Stomach (tissue), 19 donors: ENCODE measurements at places on chromosomes 13 and 19. TPM values are rescaled to one million over a fixed set of nuclear protein-coding genes. Genes with fewer than 3 reads are reported as not detected.

DNA sequence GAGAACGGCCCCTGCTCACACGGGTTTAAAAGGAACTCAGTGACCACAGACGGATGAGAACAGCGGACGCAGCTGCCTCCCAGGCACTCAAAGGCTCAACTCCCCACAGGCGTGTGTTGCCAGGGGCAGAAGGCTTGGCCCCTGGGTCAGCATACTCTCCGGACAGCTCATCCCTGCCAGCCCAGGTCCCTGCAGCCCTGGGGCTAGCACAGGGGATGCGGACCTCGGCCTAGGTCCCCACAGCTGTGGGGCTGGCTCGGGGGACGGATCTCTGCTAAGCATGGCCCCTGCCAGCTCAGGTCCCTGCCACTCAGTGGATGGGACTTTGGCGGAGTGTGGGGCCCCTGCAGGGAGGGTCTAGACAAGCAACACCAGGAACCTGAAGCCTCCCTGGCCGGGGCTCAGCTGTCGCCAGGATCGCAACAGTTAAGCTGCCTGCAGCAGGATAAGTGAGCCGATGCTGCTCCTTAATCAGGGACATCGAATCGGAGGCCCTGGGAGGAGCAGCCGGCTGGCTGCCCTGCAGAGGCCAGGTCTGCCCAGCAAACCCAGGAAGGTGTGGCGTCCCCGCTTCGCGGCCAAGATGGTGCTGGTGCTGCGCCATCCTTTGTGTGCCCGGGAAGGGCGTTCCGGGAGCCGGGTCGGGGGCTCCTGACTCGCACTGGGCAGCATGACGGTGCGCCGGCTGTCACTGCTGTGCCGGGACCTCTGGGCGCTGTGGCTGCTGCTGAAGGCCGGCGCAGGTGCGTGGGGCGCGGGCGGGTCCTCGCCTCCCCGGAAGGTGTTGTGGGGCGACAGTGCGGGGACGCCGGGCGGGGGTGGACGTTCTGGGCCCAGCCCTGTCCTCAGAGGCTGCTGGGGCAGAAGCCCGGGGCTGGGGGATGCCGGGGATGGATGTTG lies 32.5 kb downstream of the MCF2L start:
- peak; percentile 91 for DNase-seq

Gene GZMM
- 0.55 TPM for total RNA-seq

- DNase-seq = no peak
Observed at GRCh38 chr19:29491491-29491890, 34.3 kb upstream of the VSTM2B start.

GRCh38 chr19:19774354-19775033 lies 41.6 kb upstream of the ZNF14 start:
- DNase-seq = no peak

Gene PEAK3
- not detected for total RNA-seq

Gene ICAM4
- total RNA-seq = 1.9 TPM

DNA sequence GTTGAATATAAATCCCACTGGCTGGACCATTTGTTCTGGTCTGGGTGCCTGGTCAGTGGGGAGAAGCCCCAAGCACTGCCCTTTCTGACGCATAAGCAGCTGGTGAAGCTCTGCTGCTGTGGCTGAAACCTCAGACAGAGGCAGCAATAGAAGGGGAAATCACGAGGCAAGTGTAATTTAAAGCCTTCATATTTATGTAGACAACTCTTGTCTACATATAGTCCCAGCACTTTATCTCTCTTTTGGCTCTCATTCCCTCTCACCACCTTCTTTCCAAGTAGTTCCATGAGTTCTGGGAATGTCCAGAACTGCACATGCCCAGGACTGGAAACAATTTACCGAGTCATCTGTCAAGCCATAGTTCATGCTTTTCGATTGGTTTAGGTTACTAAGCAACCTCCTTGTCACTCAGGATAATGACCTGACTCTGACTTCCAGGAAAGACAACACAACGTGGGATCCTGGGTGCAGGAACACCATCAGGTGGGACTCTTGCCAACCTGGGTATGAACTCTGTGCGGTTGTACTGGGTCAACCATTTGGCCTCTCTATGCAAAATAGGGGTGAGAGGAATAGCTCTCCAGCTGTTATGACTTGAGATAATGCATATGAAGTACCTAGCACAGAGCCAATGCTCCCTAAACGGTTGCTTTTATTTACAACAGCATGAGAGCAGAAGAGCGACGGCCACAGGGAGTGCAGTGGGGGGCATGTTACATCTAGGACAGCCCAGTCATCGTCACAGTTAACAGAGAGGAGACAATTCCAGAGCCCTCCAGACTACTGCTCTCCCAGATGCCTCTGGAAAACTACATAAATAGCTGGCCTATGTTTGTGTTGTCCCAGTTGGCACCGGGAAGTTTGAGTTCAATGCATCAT lies 321.9 kb downstream of the FOXO1 start:
- DNase-seq = no peak

- no peak for DNase-seq
Observed at GRCh38 chr13:39563470-39563735, 39.6 kb downstream of the LHFPL6 start.

DNA sequence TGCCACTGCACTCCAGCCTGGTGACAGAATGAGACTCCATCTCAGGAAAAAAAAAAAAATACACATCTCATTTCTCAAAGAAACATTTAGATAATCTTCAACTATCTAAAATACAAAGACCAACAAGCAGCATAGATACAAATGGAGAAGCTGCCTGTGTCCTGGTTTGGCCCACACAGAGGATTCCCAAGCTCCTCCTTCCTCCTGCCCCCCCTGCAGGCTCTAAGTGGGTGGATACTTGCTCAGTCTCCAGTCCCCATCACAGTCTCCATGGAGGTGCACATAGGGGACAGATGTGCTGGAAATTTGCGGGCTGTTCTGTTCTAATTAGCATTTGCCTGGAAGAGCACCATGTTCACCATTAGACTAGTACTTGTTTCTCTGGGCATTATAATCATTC lies 59.9 kb downstream of the ABCC4 start:
- DNase-seq = no peak

GRCh38 chr13:74869846-74870245 lies 612.1 kb downstream of the TBC1D4 start:
- no peak for DNase-seq

Gene MYO16
- total RNA-seq = not detected

GRCh38 chr13:109792416-109793059 lies 6.2 kb upstream of the IRS2 start:
- DNase-seq = no peak

DNA sequence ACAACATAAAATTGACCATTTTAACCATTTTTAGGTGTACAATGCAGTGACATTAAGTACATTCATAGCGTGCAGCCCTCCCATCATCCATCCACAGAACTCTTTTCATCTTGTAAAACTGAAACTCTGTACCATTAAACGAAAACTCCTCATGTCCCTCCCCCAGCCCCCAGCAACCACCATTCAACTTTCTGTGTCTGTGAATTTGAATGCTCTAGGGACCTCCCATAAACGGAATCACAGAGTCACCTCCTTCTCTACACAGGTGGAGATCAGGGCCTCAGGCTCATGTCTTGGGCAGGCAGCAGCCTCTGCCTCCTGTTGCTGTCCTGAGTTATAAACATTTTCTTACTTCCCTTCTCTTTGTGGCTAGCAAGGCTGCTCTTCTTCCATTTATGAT lies 7.3 kb upstream of the CCNE1 start:
- DNase-seq = no peak

DNA sequence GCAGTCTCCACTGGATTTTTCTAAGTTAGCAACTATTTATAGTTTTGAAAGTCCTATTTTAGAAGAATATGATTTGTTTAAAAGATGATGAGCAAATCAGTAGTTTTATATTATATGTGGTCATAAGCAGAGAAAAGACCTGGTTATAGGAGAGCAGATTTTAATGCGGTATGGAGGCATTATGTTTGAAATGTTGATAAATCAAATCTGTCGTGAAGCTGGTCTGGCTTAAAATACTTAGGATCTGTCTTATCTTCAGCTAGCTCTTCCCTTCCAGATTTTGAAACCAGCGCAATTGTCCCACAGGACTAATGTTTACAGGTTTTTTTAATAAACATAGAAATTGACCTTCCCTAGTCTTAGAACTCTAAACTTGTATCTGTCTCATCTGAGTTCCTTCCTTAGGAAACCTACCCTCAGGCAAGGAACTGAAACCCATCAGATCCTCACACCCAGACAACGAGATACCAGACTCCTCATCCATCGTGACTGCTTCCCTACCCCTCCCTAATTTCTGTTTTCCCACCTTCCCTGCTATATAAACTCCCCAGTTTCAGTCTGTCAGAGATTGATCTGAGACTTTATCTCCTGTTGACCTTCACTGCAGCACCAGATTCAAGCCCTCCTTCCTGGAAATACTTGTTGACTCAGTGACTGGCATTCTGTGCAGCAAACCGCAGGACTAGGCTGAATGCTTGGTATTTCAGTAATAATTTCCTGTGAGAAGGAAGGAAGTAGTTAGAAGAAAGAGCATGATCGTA lies 37.8 kb upstream of the CXCL17 start:
- DNase-seq = peak; percentile 44

DNA sequence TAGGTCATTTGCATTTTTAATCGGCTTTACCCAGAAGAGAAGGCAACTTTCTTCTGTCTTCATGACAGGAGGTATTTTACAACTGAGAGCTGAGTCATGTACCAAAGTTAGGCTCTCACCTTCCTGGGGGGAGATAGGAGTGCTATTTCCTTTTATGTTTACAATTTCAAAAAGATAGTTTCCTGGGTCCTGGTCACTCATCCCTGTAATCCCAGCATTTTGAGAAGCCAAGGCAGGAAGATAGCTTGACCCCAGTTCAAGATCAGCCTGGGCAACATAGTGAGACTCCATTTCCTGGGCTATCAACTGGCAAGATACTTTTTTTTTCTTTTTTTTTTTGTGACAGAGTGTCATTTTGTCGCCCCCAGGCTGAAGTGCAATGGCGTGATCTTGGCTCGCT lies 7.6 kb downstream of the LYPD3 start:
- DNase-seq = no peak

GRCh38 chr19:18307271-18307681 lies 15.6 kb downstream of the LSM4 start:
- DNase-seq = no peak

DNA sequence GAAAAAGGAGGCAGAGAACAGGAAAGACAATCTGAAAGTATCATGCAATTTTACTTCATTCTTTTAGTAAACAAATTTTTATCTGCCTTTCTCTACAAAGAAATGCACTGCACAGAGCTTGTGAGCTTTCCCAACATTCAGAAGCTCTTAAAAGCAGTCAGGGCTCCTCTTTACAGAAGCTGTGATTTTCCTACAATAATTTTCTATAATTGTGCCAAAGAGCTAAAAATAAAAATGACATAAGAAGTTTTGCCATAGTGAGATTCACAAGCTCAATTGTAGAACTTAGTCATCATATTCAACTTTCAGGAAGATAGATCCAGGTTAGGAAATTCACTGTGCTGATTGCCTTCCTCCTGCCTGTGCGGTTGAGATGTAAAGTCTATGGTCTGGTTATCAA lies 341.4 kb downstream of the PCDH9 start:
- DNase-seq = no peak

DNA sequence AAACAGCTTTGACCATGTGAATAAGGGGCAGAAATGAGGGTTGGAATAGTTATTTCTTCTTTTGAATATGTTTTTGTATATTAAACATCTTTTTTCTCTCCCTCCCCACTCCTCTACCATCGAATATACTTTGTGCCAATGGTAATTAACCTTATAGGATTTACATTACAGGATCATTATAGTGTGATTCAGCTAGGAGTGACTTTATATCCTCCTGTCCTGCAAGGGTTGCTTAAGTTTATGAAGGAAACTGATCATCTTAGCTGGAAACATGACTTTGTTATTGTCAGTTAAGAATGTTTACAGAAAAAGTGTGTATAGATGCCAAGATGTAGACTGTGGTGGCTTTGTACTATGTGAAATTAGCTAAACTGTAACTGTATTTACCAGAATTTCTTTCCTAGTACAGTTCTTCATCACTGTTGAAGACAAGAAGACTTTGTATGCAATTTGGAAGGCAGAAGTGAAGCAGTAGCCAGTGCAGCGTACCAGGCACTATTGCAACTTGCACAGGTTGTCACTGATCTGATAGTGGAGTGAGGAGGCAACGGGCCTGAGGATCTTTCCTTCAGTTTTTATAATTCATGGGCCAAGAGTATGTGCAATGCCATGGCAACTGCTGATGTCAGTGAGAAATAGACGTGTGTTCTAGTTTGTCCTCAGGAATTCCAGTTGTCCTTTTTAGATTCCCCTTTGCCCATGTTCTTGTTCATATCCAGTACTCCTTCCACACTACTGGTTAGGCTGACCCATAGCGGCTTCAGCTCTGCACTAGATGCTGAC lies 8.2 kb upstream of the PAN3 start:
- no peak for DNase-seq

DNA sequence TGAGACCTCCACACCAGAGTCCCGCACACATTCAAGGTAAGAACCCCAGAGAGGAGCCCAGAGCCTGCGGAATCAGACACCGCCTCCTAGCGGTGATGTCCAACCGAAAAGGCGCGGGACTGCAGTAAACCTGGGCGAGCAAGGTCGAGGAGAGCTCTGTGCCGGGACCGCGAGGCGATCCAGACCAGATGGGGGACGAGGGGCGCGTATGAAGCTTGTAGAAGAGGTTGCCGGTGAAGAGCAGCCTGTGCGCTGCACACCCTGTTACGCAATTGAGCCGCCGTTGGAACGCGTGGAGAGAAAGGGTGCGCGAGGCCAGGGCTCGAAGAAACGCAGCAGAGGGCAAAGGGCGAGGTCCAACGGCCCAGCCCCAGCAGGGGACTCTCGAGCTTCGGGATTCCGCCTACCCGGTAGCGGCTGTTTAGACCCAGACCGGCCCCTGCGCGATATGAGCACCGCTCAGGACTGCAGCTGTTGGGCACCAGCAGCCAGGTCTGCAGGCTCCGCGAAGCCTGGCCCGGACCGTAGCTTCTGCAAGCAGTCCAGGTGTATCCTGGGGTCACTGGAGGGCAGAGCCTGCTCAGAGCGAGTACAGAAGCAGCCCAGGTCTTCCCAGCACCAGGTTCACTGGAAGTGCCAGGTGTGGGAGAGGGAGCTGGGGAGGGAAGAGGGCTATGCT lies 65.9 kb upstream of the ZNF599 start:
- DNase-seq = peak; percentile 65

- no peak for DNase-seq
Observed at GRCh38 chr13:99648066-99648665, 146.9 kb downstream of the TM9SF2 start.

Gene AMER2
- not detected for total RNA-seq

DNA sequence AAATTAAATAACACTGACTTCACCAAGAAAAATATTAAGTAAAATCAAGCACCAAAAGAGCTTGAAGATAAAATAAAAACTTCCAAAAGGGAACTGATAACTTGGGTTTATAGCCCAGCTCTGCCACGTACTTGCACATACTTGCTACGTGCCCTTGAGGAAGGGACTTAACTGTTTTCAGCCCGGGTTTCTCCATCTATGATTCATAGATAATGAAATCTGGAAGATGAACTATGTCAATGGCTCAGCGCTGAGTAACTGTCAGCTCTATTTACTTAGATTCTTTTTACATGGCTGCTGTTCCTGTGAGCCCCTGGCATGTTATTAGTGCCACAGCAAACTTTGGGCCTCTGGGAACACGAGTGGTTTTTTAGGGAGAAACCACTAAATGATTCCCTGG lies 9.6 kb upstream of the ZC3H13 start:
- DNase-seq = no peak

Gene IL17D
- total RNA-seq = not detected
